ENCODE measurements at places on chromosomes 3 and 15.

- DNase-seq, result no peak
Observed at GRCh38 chr3:4928277-4928789, 50.9 kb upstream of the BHLHE40 start.

DNA sequence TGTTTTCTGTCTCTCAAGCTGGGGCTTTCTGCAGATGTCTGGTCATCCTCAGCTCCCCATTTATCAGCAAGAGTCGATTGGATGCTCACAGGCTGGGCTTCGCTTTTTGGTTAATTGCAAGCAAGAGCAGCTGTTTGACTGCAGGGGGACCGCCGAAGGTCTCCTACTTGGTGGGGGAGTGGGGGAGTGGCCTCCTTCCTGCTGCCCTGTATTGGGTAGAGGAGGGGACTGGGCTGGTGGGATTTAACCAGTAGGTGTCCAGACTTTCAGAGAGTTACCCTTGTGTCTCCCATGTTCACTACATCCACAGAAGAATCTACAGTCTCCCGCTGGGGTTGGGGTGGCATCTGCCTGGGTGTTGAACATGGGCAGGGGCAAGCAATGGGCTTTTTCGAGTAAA, 78.7 kb downstream of the PLXNA1 start:
- no peak for DNase-seq

DNA sequence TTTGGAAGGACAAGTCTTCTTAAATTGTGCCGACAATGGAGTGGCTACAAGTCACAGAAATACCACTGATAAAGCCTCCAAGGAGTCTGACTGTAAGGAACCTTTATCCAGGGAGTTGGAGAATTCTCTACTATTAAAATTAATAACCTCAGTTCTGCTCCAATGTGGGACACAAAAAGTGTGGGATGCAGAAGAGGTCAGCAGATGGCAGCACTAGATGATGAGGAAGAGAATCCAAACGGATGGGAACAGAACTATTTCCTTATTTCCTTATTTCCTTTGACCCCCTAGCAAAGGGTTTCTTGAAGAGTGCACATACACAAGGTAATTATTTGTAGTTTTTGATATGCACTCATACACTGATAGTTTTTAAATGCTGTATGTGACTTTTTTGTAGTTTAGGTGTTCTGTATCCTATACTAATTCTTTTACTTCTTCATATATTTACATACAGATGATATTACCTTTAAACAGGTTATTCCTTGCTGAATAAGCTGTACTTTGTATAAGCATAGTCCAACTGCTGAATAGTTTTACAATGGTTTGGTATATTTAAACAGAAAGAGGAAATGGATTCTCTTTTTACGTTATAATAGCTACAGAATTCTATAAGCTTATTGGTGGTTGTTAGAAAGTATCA, 25.6 kb upstream of the NLGN1 start:
- DNase-seq, result no peak

DNA sequence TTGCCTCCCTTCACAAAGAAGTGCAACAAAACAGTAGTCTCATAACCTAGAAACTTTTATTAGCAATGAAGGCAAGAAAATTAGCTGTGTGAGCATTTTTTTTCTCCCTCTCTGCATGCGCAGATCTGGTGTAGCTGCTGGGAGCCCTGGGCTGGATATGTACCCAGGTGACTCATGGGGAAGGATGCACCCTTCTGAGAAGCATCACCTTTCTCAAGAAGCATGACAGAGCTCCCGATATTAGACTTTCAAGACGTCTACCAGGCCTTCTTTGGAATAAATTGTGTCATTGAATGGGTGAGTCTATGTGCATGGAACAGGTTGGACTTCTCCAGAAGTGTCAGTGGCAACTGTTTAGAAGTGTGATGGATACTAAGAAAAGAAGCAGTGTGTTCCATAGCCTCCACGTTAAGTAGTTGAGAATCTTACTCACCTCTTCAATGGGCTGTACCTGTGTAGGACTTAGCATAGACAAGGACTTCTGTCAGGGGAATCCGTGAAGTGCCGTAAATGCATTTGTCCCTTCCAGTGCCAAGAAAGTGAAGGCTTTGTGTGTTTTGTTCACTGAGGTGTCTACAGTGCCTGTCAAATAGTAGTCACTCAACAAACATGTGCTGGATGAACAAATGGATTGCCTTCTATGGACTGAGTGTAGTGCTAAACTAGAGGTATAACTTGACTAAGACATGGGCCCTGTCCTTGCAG, 47.7 kb upstream of the RASGRP1 start:
- DNase-seq, result no peak

DNA sequence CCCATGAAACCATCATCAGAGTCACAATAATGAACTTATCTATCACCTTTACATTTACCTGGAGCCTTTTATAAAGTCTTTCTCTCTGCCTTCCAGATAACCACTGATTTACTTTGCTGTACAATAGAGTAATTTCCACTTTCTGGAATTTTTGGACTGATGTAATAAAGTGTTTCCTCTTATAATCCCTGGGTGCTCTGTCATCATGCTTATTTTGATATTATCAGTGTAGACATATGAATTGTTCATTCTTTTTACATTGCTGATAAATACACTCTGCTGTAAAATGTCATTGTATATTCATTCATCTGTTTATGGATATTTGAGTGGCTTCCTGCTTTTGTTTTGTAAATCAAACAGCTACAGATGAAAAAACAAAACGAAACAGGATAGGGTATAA, 27.0 kb upstream of the IREB2 start:
- DNase-seq, result no peak

Measured in GM20000 (cell line).